ENCODE measurements at places on chromosomes 1 and 21.

GRCh38 chr1:226044514-226045101 lies 17.9 kb upstream of the H3-3A start:
- DNase-seq: no peak

- DNase-seq: no peak
These were observed 20.9 kb downstream of the NTMT2 start for GRCh38 chr1:170166518-170167180.

GRCh38 chr1:26820784-26821269 lies 5.7 kb upstream of the ZDHHC18 start:
- no peak for DNase-seq

- DNase-seq: no peak
These were observed 205.4 kb downstream of the SLC35F3 start for GRCh38 chr1:234109840-234110239.

DNA sequence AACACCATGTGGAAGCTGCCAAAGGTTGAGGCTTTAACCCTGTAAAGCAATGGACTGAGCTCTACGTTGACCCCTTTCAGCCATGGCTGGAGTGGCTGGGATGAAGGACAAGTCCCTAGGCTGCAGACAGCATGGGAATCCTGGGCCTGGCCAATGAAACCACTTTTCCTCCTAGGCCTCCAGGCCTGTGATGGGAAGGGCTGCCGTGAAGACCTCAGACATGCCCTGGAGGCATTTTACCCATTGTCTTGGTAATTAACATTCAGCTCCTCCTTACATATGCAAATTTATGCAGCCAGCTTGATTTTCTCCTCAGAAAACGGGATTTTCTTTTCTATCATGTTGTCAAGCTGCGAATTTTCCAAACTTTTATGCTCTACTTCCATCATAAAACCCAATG lies 214.5 kb downstream of the RGS7 start:
- DNase-seq: no peak

- no peak for DNase-seq
These were observed 46.3 kb upstream of the IRF2BP2 start for GRCh38 chr1:234656070-234656895.

DNA sequence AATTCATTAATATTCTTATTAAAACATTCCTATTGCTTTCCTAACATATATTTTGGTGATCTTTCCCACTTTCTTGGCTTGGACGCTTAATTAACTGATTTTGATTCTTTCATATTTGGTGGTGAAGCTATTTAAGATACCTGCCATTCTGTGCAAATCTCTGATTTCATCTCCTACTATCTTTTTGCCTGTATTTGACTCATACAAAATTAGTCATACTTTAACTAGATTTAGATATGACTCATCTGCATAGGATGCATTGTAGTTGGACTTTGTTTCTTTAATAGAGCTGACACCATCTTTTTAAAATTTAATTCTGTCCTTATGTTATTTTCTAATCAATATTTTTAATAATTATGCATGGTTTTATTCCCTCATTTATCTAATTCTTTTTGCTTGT lies 93.8 kb upstream of the PLPPR4 start:
- DNase-seq: no peak

DNA sequence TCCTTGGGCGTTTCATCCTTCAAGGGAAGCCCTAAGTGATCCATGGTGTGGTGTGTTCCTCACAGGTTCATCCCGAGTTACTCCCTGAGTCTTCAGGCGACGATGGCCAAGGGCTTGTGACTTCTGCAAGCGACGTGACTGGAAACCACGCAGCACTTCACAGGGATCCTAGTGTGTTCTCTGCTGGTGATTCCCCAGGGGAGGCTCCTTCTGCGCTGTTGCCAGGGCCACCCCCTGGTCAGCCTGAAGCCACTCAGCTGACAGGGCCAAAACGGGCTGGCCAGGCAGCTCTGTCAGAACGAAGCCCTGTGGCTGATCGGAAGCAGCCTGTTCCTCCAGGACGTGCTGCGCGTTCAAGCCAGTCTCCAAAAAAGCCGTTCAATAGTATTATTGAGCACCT lies 71.5 kb downstream of the VPS26C start:
- no peak for DNase-seq

GRCh38 chr1:174623324-174624035 lies 175.7 kb downstream of the GPR52 start:
- no peak for DNase-seq

DNA sequence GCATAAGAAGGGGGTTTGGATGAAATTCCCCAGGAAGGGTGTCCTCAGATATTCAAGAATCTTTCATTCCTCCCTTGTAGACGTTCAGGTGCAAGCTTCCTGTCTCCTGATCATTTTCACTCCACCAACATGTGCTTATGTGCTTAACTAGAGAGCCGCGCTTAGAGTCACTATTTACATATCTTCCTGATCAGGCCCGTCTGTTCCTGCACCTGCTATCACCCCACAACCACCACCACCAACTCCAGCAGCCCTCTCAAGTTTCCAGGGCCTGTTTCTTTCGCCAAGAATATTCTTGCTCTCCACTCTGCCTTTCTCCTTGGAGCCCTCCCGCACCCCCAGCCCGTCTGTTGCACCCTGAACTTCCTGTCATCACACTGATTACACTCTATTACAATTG lies 113.4 kb downstream of the SPSB1 start:
- DNase-seq: no peak

- no peak for DNase-seq
These were observed 45.4 kb upstream of the WASF2 start for GRCh38 chr1:27535386-27535785.

DNA sequence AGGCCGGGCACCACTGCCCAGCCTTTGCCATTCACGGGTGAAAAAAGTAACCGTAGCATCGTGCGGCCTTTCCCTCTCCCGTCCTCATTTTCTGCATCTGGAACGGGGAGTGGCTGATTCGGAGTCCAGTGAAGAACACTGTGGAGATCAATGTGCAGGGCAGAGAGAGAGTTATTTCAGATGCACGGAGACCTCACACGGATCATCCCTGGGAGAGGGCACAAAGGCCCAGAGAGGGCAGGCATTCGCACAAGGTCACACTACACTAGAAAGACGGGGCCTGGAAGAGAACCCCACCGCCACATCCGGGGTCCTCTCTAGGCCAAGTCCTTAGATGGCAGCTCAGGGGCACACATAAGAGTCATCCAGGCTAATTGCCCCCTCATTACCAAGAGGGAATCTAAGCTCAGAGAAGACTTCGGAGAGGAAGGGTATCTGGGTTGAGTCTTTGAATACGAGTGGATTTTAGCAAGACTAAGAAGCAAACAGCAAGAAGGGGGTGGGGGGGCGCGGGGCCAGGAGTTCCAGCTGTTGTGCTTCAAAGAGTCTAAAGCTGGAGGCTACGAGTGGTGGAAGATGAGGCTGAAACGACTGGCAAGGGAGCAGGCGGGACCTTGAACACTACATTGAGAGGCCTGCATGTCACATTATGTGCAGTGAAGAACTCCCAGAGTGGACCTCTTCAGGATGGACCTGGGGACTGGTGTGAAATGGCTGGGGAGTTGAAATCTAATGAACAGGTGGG lies 857 bp downstream of the GPX7 start:
- no peak for DNase-seq

DNA sequence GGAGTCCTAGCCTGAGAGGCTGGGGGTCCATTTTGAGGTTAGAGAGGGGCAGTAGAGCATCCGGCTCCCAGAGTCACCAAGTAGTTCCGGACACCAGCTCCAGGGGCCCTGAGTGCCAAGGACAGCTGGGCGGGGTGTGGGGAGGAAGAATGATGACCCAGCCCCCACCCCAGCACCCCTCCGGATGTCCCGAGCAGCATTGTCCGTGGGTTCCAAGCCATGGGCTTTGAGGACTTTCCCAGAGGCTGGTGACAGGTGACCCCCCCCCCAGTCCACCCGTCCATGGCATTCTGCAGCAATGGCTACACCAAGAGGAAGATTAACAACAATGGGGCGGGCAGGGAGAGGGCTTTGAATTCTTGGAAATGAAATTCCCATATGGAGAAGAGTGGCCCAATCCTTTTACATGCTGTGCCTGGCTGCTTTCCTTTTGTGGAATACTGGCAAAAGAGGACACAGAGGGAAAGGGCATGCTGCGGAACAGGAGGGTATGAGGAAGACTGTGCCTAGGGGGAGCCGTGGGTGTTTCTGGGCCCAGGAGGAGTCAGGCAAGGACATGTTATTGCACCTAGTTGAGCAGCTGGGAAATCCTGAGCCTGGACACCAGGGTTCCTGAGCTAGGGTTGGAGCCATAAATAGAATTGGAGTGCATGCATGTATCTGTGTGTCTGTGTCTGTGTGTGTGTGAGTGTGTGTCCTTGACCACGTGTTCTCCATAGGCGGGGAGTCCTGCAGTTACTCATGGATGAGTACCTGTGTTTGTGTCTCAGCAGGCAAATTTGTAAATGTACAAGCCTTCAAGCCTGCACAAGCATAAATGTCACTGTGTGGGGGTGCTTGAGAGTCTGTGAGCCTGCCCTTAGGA lies 956 bp downstream of the ATP1A2 start:
- DNase-seq: no peak

- no peak for DNase-seq
These were observed 44.9 kb downstream of the SYT6 start for GRCh38 chr1:114108751-114109255.

DNA sequence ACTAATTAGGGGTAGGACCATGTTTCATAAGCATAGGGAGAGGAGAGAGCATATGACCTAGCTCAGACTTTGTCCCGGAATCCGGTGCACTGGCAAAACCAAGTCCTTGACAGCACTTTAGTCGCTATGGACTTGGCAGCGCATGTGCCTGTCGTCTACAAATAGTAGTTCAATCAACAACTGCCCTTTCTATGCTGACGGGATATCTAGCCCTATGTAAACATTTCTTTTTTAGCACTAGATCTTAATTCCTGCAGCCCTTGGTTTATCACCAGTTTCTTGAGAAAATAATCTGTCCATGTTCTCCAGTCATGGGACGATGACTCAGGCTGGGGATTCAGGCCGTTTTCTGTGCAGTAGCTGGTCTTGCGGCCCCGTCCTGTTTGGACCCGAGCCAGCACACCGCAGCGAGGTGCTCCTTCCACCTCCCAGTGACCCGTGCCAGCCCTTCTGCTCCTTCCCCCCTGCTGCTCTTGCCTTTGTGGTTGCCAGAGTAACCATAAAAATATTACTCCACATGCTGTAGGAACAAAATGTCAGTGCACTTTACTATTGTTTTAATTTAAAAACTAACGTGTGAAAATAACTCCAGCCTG lies 8.6 kb upstream of the MT1HL1 start:
- no peak for DNase-seq

GRCh38 chr1:84277343-84278059 lies 24.0 kb upstream of the SAMD13 start:
- DNase-seq: no peak

GRCh38 chr1:210641582-210641981 lies 312.9 kb downstream of the HHAT start:
- no peak for DNase-seq

DNA sequence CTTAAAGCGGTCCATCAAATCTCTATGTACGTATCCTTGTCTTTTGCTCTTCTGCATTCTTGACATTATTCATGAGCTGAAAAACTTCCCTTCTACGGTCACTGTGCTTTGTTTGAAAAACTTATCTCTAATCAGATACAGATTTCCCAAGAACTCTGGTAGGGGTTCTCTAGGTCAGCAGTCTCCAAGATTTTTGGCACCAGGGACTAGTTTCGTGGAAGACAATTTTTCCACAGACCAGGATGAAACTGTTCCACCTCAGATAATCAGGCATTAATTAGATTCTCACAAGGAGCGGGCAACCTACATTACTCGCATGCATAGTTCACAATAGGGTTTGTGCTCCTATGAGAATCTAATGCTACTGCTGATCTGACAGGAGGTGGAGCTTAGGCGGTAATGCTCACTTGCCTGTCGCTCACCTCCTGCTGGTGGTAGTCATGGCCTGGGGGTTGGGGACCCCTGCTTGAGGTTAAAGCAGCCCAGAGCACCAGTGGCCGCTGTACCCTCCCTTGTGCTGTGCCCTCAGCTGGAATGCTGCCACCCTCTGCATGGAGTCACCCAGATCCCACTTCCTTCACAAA lies 30.8 kb downstream of the AK2 start:
- DNase-seq: no peak

DNA sequence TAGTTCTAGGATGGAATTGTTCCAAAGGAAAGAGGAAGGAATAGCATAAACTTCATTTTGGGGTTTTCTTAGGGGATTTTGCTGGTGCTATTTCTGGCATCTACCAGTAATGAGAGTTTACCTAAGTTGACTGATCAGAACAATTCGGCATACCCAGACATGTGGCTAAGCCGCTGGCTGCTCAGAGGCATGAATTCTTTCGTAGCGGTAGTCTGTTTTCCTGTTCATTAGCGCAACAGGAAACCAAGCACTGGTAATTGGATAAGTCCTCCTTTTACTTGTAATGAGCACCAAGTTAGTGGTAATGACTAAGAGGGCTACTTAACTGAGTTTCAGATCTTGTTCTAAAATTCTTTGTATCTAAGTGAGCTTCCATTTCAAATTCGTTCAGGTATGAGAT lies 38.6 kb downstream of the C21orf91 start:
- DNase-seq: no peak

GRCh38 chr1:234779160-234779538 lies 169.2 kb upstream of the IRF2BP2 start:
- no peak for DNase-seq

DNA sequence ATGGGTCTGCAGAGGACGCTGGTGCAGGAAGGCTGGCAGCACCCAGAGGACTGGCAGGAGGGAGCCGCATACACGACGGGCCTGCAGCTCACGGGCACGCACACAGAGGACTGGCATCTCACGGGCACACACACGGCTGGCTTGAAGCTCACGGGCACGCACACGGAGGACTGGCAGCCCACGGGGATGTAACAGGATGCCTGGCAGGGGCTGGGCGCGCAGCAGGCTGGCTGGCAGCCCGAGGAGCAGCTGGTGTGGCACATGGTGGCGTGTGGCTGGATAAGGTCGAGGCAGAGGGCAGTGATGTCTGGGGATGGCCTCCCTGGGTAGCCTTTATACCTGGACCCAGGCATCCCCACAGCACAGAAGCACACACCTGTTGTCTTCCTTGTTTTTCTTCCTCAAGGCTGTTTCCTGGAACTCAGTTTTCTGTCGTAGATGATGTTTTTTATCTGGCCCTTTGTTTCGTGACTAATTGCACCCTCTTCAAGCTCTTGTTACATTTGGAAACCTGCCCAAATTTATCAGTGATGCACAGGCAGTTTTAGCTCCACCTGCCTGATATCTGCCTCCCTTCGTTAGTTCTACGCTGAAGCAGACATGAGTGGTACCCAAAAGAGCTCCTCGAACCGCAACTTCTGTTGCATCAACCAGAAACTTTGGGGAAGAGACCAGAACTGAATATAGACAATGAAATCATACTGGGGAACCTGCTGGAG lies at the start of gene KRTAP12-1:
TSS of gene KRTAP12-1 (minus strand) at position 303 of the 719 bp plus-strand sequence. CDS start at position 263, 40 bp downstream.
- DNase-seq: no peak

DNA sequence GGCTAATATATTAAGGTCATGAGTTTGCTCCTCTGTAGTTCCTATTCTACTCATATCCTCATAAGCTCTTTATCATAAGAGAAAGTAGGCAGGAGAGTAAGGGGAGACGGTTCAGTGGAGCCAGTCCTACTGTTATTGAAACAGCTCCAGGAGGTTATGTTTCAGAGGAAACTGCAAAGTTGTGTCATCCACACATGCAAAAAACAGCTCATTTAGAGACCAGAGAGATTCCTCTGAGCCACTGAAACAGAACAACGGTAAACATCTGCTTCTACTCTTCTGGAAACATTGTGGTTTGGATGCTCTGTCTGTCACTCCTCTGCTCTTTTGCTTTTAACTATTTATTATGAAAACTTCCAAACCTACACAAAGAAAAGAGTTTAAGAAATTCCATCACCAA lies 66.3 kb upstream of the PPP2R5A start:
- no peak for DNase-seq

All from activated CD4-positive, alpha-beta T cell treated with anti-CD3 and anti-CD28 coated beads for 1 hour (primary cell).